ENCODE measurements at places on chromosomes 7 and 10.
A peak's percentile ranks its signal among the peaks of the same experiment; 100 is the strongest.

- DNase-seq, result no peak
- H3K36me3 ChIP-seq, result peaks cover 2% of the 10 kb centered on the region
- H3K27ac ChIP-seq, result no peak overlapping the region
- peaks cover 52% of the 10 kb centered on the region for H3K4me1 ChIP-seq
- no peak overlapping the region for H3K4me3 ChIP-seq
- no peaks in the 10 kb centered on the region for H3K27me3 ChIP-seq
Observed at GRCh38 chr7:2800931-2801688, 43.0 kb downstream of the GNA12 start.

- H3K36me3 ChIP-seq, result peaks cover 11% of the 10 kb centered on the region
- H3K27ac ChIP-seq, result no peak overlapping the region
- no peak overlapping the region for H3K4me3 ChIP-seq
- peaks cover 18% of the 10 kb centered on the region for H3K4me1 ChIP-seq
- H3K27me3 ChIP-seq, result no peaks in the 10 kb centered on the region
Observed at GRCh38 chr7:17274551-17275245, 23.8 kb upstream of the AHR start.

GRCh38 chr7:44757311-44757710, 8.7 kb downstream of the ZMIZ2 start:
- H3K27me3 ChIP-seq, result no peaks in the 10 kb centered on the region
- H3K36me3 ChIP-seq, result no peaks in the 10 kb centered on the region
- H3K4me3 ChIP-seq, result no peak overlapping the region
- no peak overlapping the region for H3K27ac ChIP-seq
- DNase-seq, result no peak

DNA sequence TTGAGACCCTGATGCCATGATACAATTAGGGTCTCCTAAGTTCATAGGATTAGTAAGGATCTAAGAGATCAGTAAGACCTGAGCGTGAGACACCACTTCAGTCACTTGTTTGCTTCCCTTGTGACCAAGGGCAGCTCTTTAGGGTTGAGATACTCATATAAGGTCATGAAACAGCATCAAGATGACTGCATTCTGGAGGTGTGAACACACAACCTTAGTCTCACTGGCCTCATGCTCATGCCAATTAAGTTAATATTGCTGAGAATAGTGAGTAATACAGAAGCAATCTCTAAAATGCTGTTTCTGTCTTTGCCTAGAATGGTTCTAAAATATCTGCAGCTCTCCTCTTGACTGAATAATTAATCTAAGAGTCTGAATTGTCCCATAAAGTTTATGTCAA, 39.6 kb upstream of the KLHL7 start:
- H3K27me3 ChIP-seq, result peaks cover 2% of the 10 kb centered on the region
- H3K36me3 ChIP-seq, result no peaks in the 10 kb centered on the region
- H3K4me1 ChIP-seq, result no peaks in the 10 kb centered on the region
- no peak for DNase-seq
- no peak overlapping the region for H3K27ac ChIP-seq

DNA sequence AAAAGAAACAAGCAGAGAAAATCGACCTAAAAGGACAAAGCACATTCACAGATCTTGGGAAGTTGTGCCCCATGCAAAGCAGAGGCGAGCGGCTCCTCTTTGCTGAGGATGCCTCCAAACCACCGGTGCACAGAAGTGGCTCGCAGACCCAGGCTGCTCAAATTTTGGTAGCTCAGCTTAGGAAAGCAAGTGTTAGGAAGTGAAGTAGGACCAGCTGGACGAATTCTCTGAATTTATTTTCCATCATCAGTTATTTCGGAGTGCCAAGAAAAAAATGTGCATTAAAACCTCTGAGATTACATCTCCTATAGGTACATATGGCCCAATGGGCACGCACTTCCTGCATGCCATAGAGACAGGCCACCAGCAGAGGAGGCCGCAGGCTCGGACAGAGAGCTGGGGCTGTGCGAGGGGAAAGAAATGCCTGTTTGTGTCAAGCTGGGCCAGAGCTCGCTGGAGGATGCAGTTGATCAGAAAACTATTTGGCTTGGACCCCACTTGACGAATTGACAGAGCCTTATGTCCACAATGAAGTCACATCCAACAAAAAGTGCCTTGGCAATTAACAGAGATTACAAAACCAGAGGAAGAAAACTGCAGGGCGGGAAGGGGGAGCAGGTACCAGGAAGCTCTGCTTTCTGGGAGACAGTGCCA, 122.3 kb upstream of the LYZL2 start:
- no peaks in the 10 kb centered on the region for H3K36me3 ChIP-seq
- H3K27me3 ChIP-seq, result peaks cover 2% of the 10 kb centered on the region
- DNase-seq, result peak; percentile 60
- H3K27ac ChIP-seq, result no peak overlapping the region

DNA sequence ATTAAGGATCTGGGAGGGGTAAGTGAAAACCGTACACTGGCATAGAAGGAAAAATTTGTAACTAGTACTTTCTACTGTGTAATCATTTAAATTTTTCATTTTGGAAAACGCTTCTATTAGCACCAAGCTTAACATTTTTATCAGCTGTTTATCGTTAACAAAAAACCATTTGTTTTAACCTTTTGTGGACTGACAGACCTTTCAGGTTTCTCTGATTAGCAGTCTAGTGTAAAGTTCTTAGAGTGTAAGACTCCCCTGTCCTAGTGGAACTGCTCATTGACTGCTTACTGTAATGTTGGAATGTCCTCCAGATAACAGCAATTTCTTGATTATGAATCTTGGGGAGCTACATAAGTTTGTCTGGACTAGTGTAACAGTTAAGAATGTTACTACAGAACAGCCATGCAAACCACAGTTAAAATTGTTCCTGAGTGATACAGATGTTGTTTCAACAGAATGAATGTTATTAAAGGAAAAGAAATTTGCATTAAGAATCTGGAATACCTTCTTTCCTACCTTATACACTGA, 2.0 kb downstream of the DBF4 start:
- no peaks in the 10 kb centered on the region for H3K27me3 ChIP-seq
- peaks cover 4% of the 10 kb centered on the region for H3K36me3 ChIP-seq
- peak overlapping the region; percentile 18 for H3K4me3 ChIP-seq
- DNase-seq, result no peak
- no peak overlapping the region for H3K27ac ChIP-seq

DNA sequence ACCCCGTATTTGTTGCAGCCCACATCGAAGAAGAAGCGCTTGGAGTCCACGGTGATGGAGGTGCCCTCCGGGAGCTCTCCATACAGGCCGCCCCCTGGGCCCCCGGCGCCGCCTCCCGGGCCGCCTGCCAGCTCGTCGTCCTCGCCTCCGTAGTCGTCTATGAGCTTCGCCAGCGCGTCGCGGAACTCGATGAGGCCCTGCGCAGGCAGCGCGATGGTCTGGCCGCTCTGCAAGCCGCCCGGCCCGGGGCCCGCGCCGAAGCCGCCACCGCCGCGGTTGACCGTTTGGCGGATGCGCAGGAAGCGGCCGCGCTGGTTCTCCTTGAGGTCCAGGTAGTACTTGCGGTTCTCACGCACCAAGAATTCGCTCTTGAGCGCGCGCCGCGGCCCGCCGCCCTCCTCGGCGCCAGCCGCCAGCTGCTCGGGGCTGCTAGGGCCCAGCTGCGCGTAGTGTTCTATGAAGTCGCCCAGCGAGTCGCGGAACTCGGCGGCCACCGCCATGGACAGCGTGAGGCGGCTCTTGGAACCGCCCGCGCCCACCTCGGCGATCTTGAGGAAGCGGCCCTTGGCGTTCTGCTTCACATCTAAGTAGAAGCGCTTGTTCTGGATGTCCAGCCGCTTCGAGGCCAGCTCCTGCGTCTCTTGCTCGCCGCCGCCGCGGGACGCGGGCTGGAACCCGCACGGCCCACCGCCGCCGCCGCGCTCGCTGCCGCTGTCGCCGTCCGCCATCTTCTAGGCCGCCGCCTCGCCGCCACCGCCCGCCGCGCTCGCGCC, 523 bp downstream of the PURB start:
- peaks cover 9% of the 10 kb centered on the region for H3K36me3 ChIP-seq
- peak; percentile 45 for DNase-seq
- peak overlapping the region; percentile 90 for H3K4me3 ChIP-seq

DNA sequence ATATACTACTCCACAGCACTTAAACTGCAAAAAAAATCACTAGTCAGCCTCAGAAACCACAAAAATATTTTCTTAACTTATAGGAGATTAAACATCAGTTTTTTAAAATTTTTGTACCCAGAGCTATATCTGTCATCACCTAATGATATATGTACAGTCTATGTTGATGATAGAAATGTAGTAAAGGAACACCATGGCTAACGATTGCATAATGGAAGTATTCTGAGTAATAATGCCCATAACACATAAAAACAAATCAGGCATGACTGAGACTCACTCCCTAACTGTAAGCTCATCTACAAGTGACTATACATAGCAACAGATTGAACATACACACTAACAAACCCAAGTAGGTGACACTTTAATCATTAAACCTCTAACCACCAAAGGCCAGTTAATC, 51.3 kb downstream of the TSPAN12 start:
- no peak for DNase-seq
- H3K27ac ChIP-seq, result no peak overlapping the region
- no peak overlapping the region for H3K4me3 ChIP-seq
- peaks cover 9% of the 10 kb centered on the region for H3K27me3 ChIP-seq

DNA sequence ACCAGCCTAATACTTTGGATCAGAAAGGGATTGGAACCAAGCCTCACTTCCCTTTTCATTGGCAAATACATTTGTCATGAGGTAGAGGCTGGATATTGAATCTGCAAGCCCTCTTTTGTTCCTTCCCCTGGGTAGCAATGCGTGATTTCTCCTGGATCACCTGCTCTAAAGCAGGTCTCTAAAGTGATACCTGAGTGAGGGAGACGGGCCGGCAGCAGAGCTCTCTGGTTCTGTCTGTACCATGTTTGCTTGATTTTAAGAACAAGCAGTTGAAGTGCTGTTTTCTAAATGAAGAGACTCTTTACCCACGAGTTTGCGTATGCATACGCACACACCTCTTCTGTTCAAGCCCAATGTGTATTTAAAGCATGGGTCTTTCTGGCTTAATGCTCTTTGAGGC, 41.1 kb downstream of the GARS1 start:
- DNase-seq, result no peak
- no peaks in the 10 kb centered on the region for H3K27me3 ChIP-seq

DNA sequence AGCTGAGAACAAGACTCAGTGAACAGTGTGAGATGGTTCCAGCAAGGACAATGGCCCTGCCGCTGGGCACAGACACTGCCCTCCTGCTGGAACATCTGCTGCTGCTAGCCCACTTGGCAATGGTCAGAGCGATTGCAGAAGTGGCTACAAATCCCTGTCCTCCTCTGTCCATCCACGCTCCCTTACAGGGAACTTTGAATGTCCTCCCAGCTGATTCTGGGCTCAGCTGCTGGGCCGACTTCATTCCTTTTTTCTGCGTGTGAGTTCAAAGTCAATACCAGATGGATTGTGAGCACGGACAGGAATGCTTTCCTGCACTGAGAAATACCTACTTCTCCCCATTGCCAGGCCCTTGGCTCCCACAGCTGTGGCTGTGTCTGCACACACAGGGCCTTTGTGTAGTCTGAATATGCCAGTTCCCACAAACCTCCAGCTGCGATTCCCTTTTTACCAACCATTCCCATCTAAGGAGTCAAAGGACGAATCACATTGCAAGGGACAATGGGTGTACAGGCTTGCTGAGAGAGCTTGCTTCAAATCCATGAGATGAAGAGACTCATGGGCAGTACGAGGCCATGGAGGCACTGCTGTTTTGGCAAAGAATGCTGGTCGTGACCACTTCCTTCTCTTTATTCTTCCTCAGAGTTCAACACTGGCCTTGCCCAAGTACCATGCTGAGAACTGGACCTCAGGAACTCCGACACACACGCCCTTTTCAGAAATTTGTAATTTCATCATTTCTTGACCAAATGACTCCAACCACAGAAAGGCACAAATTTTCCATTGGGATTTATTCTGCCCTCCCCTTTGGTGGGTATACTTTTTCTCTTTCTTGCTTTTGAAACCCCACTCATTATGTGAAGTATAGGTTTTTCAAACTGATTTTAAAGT, 44.2 kb downstream of the BPGM start:
- DNase-seq, result no peak
- H3K27ac ChIP-seq, result peak overlapping the region; percentile 69
- H3K4me3 ChIP-seq, result no peak overlapping the region
- peaks cover 17% of the 10 kb centered on the region for H3K4me1 ChIP-seq
- peaks cover 2% of the 10 kb centered on the region for H3K27me3 ChIP-seq

DNA sequence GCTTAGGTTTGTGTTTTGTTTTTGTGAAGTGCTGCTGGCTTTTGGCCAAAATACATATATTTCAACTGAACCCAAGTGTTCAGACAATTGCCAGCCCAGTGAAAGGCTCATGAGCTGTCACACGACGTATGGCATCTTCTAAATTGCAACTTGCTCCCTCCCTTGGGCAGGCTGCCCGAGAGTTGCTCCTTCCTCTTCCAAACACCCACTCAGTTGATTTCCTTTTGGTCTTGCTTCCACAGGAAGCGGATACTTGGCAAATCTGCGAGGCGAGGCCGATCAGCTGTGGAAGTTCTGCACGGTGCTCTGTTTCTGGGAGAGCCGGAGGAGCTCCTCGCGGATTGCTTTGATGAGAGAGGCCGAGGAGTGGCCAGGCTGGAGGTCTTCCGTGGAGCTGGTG, 39.6 kb upstream of the ATP6V0A4 start:
- no peak overlapping the region for H3K4me3 ChIP-seq
- peaks cover 6% of the 10 kb centered on the region for H3K27me3 ChIP-seq

DNA sequence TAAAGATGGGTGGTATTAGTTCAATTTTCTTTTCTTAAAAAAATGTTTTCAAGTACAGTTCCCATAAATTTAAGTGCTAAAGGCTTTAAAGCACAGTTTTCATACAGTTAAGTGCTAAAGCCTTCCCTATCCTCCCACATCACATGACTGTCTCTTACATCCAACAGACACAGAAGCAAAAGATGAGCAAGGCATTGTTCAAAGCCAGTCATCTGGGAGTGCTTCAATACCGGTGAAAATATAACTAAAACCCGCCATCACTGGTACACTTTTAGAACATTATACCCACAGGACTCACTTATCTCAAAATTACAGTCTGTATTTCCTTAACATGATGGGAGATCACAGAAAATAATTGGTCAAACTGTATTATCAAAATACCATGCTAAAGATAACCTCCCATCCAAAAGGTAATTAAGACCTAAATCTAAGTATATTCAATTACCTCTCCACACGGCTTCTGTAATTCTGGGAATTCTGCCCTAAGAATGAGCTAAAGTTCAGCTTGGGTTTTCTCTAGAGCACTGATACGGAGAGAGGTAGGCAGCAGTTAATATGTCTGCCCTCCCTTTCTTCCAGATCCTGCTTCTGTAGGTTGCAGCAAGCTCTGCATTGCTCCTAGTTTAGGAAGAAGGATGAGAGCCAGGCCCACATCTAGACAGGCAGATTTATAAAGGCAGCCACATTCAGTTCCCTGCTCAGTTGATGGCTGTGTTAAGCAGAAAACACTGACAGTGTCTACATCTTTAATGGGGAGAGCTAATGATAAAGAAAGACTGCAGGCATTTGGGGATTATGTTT, 474.8 kb upstream of the PFKP start:
- H3K27me3 ChIP-seq, result peaks cover 3% of the 10 kb centered on the region
- H3K36me3 ChIP-seq, result no peaks in the 10 kb centered on the region
- no peak for DNase-seq

Measured in naive thymus-derived CD8-positive, alpha-beta T cell (primary cell).